ENCODE measurements at places on chromosomes 16 and 17.

- DNase-seq = no peak
Observed at GRCh38 chr17:49585422-49586027, 9.9 kb downstream of the NXPH3 start.

- DNase-seq = peak; percentile 92
Observed at GRCh38 chr16:53372992-53373871, 61.0 kb upstream of the RBL2 start.

GRCh38 chr17:60006160-60006559, 41.6 kb upstream of the RNFT1 start:
- DNase-seq = no peak

- no peak for DNase-seq
Observed at GRCh38 chr17:77345260-77345910, 204.6 kb downstream of the SEC14L1 start.

DNA sequence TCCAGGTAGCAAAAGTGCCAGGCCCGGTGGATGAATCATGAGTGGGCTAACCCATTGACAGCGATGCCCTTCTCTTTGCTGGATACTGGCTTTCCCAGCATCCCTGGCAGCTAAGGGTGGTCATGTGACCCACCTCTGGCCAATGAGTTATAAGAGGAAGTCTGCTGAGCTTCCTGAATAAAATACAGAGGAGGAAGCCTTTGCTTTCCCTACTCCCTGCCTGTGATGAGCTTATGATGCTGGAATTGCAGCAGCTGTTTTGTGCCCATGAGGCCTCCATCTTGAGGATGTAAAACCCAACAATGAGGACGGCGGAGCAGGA, 15.0 kb upstream of the ATP2A3 start:
- no peak for DNase-seq

DNA sequence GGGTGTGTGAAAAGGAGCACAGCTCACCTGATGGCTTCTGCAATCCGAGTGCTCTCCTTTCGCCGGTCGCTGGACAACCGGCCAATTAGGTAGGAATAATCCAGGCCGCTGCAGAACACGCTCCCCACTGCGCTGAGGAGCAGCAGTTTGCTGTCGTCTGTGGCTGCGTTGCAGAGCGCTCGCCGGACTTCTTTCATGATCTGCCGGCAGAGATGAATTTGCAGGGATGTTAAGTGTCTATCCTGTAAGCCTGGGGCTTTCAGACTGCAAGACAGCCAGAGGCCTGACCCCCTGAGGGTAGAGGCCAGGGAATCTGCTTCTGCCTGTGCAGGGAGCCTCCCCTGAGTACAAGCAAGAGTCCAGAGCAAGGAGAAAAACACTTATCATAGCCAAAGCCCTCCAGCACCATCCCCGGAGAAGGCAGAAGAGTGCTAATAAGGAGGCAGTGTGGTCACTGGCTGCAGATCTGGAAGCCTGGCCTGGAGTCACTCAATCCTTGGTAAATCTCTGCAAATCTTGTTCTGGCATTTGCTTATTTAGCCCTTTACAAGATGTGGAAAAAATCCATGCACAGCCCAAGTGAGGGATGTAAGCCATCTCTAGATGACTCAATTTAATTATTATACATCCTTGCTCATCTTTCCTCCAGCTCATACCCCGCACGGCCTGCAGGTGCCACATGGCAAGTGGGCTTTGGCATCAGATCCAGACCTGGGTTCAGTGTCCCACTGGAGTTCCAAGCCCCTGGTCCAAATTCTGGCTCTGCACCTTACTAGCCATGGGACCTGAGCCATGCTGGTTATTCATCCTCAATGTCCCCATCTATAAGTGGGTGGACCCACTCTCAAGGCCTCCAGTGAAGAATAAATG, 80.2 kb downstream of the DYNLRB2 start:
- DNase-seq = no peak

- no peak for DNase-seq
Observed at GRCh38 chr16:47943235-47943634, 212.6 kb downstream of the ABCC12 start.

GRCh38 chr17:45106096-45106495, 26.2 kb downstream of the PLCD3 start:
- no peak for DNase-seq

GRCh38 chr16:2425008-2425518, 4.2 kb upstream of the CCNF start:
- DNase-seq = no peak

GRCh38 chr17:44677136-44677535, 12.4 kb downstream of the CCDC43 start:
- DNase-seq = no peak

DNA sequence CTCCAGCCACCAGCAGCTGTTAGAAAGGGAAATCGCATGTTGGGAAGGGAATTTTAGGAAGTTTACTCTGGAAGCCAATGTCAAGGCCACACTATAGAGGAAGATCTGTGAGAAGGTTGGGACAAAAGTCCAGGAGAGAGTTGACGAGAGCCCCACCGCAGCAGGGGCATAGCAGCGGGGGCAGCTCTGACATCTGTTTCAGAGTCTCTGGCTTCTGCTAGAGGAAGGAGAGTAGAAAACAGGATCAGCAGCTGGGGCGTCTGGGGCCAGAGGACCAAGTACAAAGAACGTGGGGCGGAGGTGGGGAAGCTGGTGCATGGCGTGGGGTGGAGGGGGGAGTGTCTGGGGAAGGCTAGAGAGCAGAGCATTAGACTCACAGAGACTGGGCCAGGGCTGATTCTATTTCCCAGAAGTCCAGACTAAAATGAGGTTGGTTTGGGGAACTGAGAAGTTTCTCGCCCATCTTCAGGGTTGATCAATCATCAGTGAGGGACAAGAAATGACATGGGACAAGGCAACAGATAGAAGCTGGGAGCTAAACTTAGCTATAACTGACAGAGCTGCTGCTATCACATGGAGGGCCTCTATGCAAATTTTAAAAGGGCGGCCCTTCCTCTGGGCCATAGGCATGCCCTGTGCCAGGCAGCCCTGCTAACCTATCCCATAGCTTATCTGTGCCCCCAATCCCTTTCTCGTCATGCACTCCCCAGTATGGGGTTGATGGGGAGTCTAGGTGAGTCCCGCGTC, 1.2 kb downstream of the RABEP2 start:
- DNase-seq = no peak

DNA sequence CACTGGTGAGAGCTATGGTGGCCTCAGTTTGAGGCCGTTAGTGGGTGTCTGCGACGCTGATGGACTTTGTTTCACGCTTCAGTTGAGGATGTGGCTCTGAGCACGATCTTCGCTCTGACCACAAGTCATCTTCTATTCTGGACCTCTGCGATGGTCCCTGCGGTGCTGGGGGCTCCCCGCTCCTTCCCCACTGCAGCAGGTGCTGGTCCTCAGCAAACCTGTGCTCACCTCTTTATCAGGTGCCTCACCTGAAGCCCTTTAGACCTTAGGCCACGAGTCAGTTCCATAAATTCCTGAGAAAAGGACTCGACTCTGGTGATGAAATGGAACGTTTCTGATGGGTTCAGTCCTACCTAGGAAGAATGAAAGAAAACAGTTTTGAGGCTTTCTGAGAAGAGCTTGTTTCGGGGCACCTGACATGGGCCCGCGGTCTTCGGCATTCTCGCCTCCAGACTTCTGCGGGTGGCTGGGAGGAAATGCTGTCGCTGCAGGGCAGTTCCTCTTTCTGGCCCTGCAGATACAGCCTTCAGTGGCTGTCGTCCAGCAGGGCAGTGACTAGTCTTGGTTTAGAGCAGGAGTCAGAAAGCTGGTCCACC, 4.7 kb downstream of the KCTD5 start:
- no peak for DNase-seq
